ENCODE measurements at places on chromosomes 1 and 21. TPM values are rescaled to one million over a fixed set of nuclear protein-coding genes. Genes with fewer than 3 reads are reported as not detected.

The LEFTY2 gene
- polyA plus RNA-seq, result not detected

The MATN1 gene
- polyA plus RNA-seq, result not detected

The NBPF10 gene
- 1.00 TPM for polyA plus RNA-seq

The KRTAP10-1 gene
- not detected for polyA plus RNA-seq

The LCE1A gene
- polyA plus RNA-seq, result not detected

The PKLR gene
- not detected for polyA plus RNA-seq

The CLDN17 gene
- not detected for polyA plus RNA-seq

The GSTM2 gene
- polyA plus RNA-seq, result 149 TPM

The B3GALT5 gene
- polyA plus RNA-seq, result 0.12 TPM

The TRIM67 gene
- 0.03 TPM for polyA plus RNA-seq

The SPRR1B gene
- polyA plus RNA-seq, result not detected

The CR1 gene
- polyA plus RNA-seq, result 0.61 TPM

The HPCAL4 gene
- polyA plus RNA-seq, result 0.15 TPM

The SRGAP2 gene
- 7.0 TPM for polyA plus RNA-seq

DNA sequence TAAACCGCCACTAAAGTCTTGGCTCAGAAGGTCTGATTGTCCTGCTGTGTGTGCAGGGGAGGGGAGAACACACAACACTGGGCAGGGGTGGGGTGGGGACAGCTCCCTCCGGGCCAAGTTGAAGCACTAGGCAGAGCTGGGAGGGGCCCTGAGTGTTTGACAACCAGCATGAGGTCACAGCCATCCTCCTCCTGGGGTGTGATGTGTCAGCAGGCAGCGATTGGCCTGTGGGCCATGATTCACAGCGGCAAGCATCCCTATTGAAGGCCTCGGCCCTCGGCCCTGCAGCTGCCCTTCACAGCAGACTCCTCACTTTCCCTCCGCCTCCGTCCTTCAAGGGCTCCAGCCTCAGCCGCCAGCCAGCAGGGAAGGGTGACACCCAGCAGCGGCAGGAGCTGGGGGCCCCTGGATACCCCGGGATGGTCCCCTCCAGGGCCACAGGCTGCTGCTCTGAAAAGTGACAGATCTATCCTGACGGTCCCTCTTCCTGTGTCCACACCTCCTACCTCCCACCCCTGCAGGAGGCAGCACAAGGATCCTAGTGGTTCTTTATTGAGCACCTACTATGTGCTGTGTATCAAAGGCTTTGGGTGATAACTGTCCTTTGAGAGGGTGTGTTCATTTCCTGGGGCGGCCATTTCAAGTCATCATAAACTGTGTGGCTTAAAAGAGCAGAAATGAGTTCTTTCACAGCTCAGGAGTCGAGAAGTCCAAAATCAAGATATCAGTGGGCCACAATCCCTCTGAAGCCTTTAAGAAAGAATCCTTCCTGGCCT lies 66.0 kb upstream of the SLC25A33 start:
- peak; percentile 80 for DNase-seq

- no peak for DNase-seq
Observed at GRCh38 chr1:20399196-20399595, 86.8 kb downstream of the CAMK2N1 start.

DNA sequence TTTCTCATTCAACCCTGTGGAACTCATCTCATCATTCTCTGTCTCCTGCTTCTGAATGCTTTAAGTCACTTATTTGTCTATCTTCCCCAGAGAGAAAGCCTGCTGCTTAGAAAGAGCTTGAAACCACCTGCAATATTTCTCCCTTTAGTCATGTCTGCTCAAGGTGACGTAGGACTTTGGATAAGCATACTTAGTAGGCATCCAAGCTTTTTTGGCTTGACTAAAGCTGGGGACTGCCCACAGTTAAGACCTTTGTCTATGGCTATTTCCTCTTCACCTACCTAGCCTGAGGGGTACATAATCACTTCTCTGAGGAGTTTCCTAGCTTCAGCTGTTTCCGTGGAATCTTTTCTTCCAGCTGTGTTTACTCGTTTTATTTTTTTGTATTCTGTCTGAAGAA lies 665.8 kb upstream of the CAMK1G start:
- no peak for DNase-seq

DNA sequence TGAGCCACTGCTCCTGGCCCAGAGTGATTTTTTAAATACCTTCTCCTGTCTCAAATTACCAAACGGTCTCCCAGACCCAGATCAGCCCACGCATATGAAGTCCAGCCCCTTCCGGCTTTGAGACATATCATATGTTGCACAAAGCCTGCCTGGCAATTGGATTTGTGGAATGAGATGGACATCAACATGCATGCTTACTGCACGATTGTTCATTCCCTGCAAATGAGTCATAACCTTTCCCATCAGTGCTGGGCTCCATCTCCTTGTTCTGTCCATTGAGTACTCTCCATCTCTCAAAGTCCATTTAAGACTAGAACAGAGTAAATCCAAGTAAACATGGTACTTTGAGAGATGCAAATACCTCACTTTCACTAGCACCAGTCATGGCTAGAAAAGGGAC lies 612.2 kb upstream of the USP24 start:
- peak; percentile 26 for DNase-seq

GRCh38 chr1:31299365-31299764 lies 2.5 kb downstream of the ZCCHC17 start:
- DNase-seq, result no peak

GRCh38 chr1:82044111-82044510 lies 243.4 kb downstream of the ADGRL2 start:
- no peak for DNase-seq

DNA sequence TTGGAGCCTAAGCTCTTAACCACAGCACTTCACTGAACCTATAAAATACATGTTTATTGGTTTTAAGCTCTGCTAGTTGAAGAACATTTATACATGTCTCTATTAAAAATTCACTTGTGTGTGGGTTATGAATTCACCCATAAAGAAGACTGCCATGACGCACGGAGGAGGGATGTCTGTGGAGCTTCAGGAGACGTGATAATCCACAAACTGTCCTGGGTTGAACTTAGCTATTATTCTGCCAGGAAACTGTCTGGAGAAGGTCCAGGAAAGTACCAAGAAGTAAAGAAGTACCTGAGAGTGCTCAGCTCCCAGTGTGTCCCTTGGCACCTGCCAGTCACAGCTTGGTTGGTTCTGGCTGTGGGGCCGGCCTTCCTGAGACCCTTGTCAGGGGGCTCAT lies 56.3 kb downstream of the DDR2 start:
- peak; percentile 44 for DNase-seq

DNA sequence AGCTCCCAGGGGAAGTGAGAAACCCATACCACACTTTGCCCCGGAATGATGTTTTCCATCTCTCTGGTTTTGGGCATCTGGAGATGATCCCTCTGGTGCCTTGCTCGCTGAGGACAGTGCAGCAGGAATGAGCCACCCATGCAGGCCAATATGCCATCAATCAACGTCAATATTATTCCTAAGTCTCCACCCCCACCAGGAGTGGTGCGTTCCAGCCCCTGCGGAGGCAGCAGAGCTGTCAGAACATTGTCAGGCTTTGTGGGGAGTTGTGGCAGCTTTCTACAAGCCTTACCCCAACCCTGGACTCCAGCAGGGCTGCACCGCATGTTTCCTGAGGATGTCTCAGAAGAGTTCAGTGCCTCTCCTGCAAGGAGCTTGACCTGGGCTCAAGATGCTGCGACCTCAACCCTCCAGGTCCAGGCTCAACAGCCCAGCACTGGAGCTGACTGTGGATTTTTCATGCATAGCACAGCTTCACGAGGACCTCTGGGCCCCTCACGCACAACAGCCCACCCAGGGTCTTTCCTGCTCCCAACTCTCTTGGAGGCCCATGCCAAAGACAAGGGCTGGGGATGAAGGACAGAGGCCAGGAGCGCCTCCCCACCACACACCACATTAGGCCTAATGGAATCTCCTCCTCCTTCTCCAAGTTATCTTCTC lies 67.5 kb downstream of the PSMG1 start:
- DNase-seq, result no peak

- no peak for DNase-seq
Observed at GRCh38 chr1:200724064-200724463, 14.6 kb upstream of the CAMSAP2 start.

- DNase-seq, result no peak
Observed at GRCh38 chr1:198749279-198749678, 110.4 kb downstream of the PTPRC start.

- DNase-seq, result no peak
Observed at GRCh38 chr1:211885747-211886522, 55.4 kb upstream of the LPGAT1 start.

DNA sequence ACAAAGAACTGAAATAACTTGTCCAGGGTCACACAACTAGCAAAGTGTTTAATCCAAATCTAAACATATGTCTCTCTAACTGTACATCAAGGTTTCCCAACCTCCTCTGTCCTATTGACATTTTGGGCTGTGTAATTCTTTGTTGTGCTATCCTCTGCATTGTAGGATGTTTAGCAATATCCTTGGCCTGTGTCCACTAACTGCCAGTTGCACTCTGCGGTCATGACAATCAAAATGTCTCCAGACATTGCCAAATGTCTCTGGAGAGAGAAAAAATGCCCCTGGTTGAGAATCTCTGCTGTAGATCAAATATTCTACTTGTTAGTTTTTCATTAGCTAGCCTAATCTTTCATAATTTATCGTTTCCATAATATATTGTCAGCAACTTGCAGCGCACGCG lies 353.4 kb upstream of the NEGR1 start:
- DNase-seq, result no peak

- no peak for DNase-seq
Observed at GRCh38 chr1:24051206-24051945, 60.6 kb downstream of the MYOM3 start.

- DNase-seq, result peak; percentile 35
Observed at GRCh38 chr1:11550664-11551283, 71.8 kb downstream of the DISP3 start.

DNA sequence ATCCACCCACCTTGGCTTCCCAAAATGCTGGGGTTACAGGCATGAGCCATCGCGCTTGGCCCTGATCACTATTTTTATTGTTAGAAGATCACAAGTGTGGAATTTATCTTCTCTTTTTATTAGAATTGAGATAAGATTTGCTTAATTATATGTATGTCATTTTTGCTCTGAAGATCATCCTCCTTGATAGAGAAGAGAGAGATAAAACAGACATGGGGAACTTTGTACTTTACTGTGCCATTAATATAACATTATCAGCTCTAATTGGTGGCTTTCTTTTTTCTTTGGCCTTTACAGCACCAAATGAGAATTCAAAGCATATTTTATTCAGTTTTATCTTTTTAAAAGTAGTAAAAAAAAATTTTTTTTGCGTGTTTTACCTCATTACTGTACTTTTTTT lies 46.8 kb downstream of the SCP2 start:
- DNase-seq, result no peak

GRCh38 chr1:17128361-17128760 lies 9.1 kb upstream of the PADI2 start:
- peak; percentile 53 for DNase-seq

GRCh38 chr1:14572861-14573260 lies 25.6 kb upstream of the KAZN start:
- DNase-seq, result no peak

DNA sequence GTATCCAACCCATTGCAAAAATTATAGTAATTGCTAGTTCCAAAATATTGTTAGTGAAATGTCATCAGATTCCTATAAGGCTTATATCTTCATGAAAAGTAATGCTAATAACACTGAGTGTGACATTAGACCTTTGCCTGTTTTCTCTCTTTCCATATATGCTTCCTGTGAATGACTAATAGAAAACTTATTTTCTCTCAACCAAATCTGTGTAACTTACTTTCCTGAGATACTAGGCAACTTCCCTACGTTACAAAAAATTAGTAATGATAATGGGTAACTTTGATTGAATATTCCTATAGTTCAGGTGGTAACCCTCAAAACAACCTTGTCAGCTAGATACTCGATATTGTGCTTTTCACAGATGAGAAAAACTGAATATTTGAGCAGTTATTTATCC lies 124.2 kb upstream of the HNRNPU start:
- DNase-seq, result no peak

- no peak for DNase-seq
Observed at GRCh38 chr1:201404055-201404454, 4.9 kb upstream of the LAD1 start.

GRCh38 chr1:145982010-145982723 lies 14.2 kb downstream of the TXNIP start:
- DNase-seq, result peak; percentile 25

DNA sequence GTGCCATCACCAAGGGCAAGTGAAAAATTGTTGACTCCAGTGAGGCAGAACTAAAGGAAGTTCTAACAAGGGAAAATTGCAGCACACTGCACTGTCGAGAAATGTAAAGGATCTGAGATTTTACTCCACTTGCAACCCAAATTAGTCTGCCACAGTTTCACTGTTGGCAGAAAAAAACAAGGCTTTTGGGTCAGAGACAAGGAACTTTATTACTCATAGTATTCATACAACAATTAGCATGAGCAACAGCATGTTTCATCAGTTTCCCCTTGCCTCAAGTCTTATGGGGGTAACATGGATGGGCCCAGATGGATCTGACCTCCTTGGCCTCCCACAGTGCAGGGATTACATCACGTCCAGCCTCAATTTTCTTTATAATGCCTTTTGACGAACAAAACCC lies 125.3 kb downstream of the LTN1 start:
- no peak for DNase-seq
